Activated CD4-positive, alpha-beta memory T cell treated with anti-CD3 and anti-CD28 coated beads, Interleukin-2, amount 10 ng/mL, durations not matched to agents 7 days and 5 days (primary cell): ENCODE measurements at places on chromosomes 5 and 9.
A peak's percentile ranks its signal among the peaks of the same experiment; 100 is the strongest.

DNA sequence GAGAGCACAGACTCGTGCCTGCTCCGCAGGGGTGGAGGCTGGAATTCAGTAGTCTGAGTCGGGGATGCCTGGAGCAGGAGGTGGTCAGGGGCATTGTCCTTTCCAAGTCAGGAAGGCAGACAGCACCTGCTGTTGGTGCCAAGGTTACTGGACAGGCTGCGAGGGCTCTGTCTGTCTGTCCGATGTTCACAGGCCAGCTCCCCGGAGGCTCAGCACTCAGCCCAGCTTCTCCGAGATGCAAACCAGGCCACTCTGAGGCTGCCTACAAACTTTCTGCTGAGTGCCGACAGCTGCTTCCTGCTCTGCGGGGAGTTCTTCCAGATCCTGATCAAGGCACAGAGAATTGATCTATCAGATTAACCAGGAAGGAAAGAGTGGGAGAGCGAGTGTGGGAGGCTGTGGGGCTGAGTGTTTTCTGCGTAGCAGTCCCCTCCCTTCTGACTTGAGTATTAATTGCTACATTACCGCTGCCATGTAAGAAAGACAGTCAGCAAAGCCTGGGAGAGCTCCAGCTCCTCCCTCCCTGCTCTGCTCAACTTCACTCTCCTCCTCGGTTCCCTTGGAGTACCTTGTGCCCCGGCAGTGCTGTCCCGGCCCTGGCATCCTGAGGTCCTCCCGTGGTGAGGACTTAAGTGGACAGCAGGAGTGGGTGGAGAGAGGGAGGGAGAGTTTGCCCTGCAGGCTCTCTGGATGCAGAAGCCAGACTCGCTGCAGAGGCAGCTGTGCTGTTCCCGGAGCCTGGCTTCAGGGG lies 36.0 kb downstream of the KCNMB1 start:
- no peak for DNase-seq
- H3K27me3 ChIP-seq, result peaks cover 48% of the 10 kb centered on the region
- H3K4me1 ChIP-seq, result no peaks in the 10 kb centered on the region
- H3K27ac ChIP-seq, result no peak overlapping the region
- H3K4me3 ChIP-seq, result no peak overlapping the region

DNA sequence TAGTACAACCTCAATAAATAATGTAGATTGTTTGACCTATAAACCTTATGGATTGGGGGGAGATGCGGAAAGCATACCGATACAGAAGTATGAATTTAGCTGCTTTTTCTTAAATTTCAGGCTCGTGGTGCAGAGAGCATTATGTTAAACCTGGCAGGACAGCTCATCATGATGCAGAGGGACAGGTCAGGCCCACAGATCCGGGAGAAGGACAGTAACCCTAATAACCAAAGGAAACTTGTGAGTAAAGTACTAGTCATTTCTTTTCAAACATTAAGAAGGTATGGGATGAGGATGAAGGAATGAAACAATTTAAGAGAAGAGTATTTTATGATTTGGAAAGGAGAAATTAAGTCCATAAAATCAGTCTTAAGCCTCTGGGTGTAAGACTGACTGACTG lies 70.5 kb downstream of the ERMP1 start:
- H3K4me3 ChIP-seq, result no peak overlapping the region
- peaks cover 19% of the 10 kb centered on the region for H3K4me1 ChIP-seq
- no peaks in the 10 kb centered on the region for H3K27me3 ChIP-seq
- H3K36me3 ChIP-seq, result peaks cover 76% of the 10 kb centered on the region
- no peak overlapping the region for H3K27ac ChIP-seq
- no peak for DNase-seq

DNA sequence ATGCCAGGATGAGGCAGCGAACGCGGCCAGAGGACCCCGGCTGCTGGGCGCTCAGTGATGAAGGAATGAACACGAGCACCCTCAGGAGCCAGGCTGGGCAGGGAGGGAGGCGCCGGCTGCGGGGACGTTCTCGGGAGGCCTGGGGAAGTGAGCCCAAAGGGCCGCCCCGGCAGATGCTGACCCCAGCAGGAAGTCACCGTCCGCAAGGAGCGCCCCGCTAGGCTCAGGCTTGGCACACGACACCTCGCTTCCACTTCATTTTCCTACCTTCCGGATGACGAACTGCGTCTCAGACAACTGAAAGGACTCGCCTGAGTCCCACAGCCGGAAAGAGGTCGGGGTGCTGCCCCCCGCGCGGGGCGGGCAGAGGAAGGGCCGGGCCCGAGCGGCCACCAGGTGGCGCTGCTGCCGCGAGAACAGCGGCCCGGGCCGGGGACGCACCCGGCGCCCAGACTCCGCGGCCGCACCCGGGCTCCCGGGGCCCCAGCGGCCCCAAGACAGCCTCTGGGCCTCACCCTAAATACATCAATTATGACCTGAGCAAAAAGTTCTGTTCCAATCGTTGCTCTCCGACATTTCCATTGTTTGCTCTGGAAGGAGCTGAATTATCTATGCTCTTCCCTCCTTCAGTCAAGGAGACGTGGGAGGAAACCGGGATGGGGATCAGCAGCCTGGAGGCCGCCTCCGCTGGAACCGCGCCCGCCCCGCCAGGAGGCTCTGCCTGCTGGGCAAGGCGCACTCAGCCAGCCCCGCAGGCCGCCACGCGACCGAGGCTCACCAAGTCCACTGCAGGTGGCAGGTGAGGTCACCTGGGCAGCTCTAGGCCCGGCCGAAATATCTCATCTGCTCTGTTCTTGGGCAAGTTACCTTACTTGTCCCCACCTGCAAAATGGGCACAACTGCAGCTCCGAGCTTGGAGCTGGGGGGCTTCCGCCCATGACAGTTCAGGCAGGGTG lies 107.0 kb downstream of the ZNF354C start:
- H3K27me3 ChIP-seq, result no peaks in the 10 kb centered on the region
- H3K27ac ChIP-seq, result no peak overlapping the region
- H3K36me3 ChIP-seq, result no peaks in the 10 kb centered on the region
- H3K4me3 ChIP-seq, result no peak overlapping the region
- peaks cover 3% of the 10 kb centered on the region for H3K4me1 ChIP-seq
- DNase-seq, result peak; percentile 46

DNA sequence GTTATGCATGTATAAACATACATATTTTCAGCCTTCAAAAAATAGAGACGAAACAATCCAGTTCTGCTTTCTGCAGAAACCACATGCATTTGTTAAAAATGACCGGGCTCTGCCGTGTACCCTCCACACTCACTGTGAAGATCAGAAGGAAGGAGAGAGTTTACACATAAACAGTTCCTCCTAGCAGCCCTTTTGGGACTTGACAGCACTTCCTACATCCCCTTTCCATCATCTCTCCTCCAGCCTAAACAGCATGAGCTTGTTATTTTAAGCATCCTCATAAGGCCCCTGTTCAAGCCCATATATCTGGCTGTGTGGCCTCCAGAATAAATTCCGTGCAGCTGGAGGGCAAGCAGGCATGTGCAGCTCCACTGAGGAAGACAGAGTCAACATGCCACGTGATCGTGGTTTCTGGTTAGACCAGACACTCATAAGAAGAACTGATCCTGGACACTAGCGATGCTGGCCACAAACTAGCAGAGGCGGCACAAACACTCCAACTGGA lies 42.2 kb downstream of the NIPAL4 start:
- no peak for DNase-seq
- H3K4me3 ChIP-seq, result no peak overlapping the region
- no peaks in the 10 kb centered on the region for H3K27me3 ChIP-seq
- peaks cover 89% of the 10 kb centered on the region for H3K36me3 ChIP-seq
- peaks cover 45% of the 10 kb centered on the region for H3K4me1 ChIP-seq

DNA sequence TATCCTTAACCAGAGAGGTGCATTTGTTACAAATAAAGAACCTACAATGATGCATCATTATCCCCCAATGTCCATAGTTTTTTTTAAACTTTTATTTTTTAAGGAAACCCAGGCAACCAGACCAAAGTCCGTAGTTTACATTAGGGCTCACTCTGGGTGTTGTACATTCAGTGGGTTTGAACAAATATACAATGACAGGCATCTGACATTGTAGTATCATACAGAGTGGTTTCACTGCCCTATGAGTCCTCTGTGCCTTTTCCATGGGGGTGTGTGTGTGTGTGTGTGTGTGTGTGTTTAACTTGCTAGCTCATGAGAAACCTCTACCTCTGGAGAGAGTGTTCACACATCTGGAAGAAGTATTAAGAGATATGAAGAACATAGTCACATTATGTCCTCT lies 141.5 kb downstream of the KDM4C start:
- H3K27me3 ChIP-seq, result no peaks in the 10 kb centered on the region
- peaks cover 39% of the 10 kb centered on the region for H3K4me1 ChIP-seq
- H3K4me3 ChIP-seq, result no peak overlapping the region
- peaks cover 24% of the 10 kb centered on the region for H3K36me3 ChIP-seq
